ENCODE measurements at places on chromosomes 2 and 18. TPM values are rescaled to one million over a fixed set of nuclear protein-coding genes. Genes with fewer than 3 reads are reported as not detected.

The ANKRD30BL gene
- not detected for total RNA-seq

The MZT2B gene
- 194 TPM for total RNA-seq

The BCL11A gene
- total RNA-seq: 6.1 TPM

The EVA1A gene
- total RNA-seq: 114 TPM

The VAMP5 gene
- total RNA-seq: 140 TPM

The HYCC2 gene
- 6.2 TPM for total RNA-seq

The RAMP1 gene
- not detected for total RNA-seq

The NMUR1 gene
- total RNA-seq: not detected

The ZNF396 gene
- 0.53 TPM for total RNA-seq

The CREG2 gene
- total RNA-seq: 31.7 TPM

The L3MBTL4 gene
- total RNA-seq: 0.53 TPM

The LYG2 gene
- not detected for total RNA-seq

The HTRA2 gene
- total RNA-seq: 30.6 TPM

The DSG1 gene
- total RNA-seq: not detected

The KCNJ3 gene
- total RNA-seq: not detected

The CROCC2 gene
- total RNA-seq: not detected

The BCL2L11 gene
- 16.4 TPM for total RNA-seq

The DNAJB2 gene
- total RNA-seq: 33.1 TPM

The LHCGR gene
- not detected for total RNA-seq

The PAIP2B gene
- 0.47 TPM for total RNA-seq

The B3GNT2 gene
- 27.5 TPM for total RNA-seq

The C2orf49 gene
- 13.0 TPM for total RNA-seq

The GALNT5 gene
- total RNA-seq: 0.48 TPM

The ASAP2 gene
- 71.6 TPM for total RNA-seq

The SCN3A gene
- total RNA-seq: 0.35 TPM

The UPP2 gene
- total RNA-seq: not detected

The C2orf92 gene
- 0.78 TPM for total RNA-seq

The UGT1A10 gene
- total RNA-seq: not detected

The CHRNG gene
- not detected for total RNA-seq

The GPR55 gene
- not detected for total RNA-seq

The CDH19 gene
- total RNA-seq: not detected

The TPRKB gene
- 29.1 TPM for total RNA-seq

The CNDP1 gene
- not detected for total RNA-seq

The CREB1 gene
- total RNA-seq: 28.1 TPM

The IL36B gene
- not detected for total RNA-seq

The HOXD10 gene
- 2.0 TPM for total RNA-seq

The SUCLG1 gene
- 56.3 TPM for total RNA-seq

The SERPINB4 gene
- total RNA-seq: not detected

The MEP1B gene
- not detected for total RNA-seq

The TUBB8B gene
- not detected for total RNA-seq
